ENCODE measurements at places on chromosomes 3 and 15.

DNA sequence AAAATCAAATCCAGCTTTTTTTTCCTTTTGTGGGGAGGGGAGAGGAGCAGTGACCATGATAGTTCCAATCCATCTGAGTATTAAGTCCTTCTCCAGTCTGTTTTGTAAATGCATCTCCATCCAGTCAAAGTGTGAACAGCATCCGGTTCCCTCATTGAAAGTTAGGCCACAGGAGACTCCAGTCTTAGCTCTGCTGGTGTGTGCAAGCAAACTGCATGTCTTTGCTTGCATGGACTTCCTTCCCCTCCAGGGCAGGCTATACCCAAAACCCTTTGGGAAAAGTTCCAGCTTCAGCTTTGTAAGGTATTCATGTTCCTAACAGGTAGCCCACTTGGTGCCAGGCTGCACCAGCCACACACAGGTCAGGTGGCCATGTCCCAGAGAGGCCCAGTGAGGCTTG is 3.1 kb upstream of the MAN2C1 start:
- DNase-seq, result no peak

GRCh38 chr3:119170821-119171220 is 2.6 kb upstream of the UPK1B start:
- DNase-seq, result no peak

DNA sequence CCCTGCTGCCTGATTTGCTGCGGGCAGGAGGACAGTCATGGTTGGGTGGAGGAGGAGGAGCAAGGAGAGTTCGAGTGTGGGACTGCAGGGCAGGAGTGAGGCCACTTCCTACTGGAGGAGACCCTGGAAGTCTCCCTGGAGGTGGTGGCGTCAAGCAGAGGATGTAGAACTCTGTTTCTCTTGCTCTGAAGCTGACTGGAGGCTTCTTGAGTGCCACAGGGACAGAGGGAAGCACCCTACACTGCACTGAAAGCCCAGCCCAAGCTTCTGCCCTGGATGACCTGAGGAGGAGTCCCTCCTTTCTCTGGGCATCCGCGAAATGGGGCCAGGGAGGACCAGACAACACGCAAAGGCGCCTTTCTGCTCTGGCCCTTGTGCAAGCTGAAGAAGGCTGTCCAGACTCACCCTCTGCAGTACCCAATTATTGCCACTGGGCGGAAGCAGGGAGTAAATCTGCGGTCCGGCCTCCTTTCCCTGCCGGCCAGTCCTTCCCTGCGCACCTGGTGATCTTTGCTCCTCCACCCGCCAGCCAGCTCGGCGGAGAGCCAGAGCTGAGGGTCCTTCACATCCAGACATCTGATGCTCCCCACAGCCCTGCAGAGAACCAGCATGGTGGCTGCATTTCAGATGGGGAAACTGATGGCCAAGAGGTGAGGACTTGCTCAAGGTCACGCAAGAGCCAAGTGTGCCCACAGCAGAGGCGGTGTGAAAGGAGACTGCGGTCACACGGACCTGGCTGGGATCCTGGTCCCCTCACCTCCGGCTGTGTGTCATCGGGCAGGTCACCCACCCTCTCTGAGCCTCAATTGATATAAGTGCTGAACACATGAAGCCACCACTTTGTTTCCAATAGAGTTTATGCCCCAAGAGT is 207.1 kb downstream of the TBC1D2B start:
- peak; percentile 7 for DNase-seq

- no peak for DNase-seq
Measured at GRCh38 chr15:48467801-48468200, 136.6 kb downstream of the DUT start.

- DNase-seq, result no peak
Measured at GRCh38 chr3:98513091-98513511, 9.6 kb downstream of the CLDND1 start.

GRCh38 chr15:68678746-68679145 is 100.0 kb downstream of the CORO2B start:
- no peak for DNase-seq

DNA sequence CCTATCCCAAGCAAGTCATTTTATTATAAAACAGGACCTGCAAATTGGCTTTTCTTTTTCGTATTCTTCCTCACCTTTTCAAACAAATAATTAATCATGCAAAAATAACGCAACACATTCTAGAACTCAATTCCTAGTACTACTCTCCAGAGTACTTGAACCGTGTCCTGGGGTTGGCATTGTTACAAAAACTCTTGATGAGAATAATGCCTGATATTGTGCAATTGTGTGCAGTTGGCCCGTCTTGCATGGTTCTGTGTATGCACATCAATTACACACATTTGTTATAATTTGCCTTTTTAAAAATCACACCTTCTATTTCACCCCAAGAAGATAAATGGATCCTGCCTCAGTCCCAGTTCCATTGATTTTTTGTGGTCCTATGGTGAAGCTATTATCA is 205.4 kb downstream of the EPHB1 start:
- DNase-seq, result no peak

- DNase-seq, result no peak
Measured at GRCh38 chr3:131077904-131078303, 51.2 kb downstream of the NEK11 start.

DNA sequence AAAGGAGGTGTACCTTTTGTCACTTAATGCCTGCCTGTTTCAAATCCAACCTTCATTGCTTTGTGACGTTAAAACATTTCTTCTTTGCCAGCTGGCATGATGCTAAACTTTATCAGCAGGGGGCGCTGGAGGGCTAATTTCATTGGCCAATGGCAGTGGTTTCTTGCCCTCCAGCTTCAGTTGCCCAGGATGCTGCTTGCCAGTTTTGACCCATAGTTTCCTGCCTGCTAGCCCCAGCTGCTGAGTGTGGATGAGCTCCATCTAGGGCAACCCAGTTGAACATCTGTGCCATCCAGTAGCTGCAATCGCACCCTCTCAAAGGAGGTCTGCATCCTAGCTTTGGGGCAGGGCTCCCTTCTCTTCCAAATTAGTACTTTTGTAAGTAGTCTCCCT is 22.1 kb downstream of the ACKR2 start:
- peak; percentile 46 for DNase-seq

- DNase-seq, result no peak
Measured at GRCh38 chr15:39641191-39641889, 60.5 kb downstream of the THBS1 start.

- DNase-seq, result no peak
Measured at GRCh38 chr3:131730581-131730980, 227.8 kb upstream of the MRPL3 start.

DNA sequence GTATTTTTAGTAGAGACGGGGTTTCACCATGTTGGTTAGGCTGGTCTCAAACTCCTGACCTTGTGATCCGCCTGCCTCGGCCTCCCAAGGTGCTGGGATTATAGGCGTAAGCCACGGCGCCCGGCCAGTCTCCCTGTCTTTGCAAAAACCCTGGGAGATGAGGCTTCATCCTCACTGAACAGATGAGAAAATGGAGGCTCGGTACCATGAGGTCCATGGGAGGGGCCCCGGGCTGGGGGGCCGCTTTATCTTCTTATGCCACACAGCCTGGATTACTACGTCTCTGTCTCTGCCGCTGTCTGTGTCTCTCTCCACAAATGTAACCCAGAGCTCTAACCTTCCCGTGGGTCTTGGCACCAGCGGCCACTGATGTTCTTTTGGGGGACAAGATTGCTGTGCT is 39.1 kb downstream of the ABTB1 start:
- DNase-seq, result no peak

- no peak for DNase-seq
Measured at GRCh38 chr3:46922871-46923558, 45.5 kb downstream of the PTH1R start.

DNA sequence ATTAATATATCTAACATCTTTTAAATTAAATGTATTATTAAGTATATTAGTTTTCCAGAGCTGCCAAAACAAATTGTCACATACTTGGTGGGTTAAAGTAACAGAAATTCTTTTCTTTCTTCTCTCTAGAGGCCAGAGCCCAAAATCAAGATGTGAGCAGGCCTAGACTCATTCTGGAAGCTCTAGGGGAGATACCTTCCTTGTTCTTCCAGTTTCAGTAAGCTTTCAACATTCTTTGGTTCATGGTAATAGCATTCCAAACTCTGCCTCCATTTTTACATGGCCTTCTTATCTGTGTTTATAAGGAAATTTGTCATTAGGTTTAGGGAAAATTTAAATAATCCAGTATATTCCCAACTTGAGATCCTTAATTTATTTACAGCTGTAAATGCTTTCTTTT is 1054.6 kb upstream of the GBE1 start:
- no peak for DNase-seq

- no peak for DNase-seq
Measured at GRCh38 chr3:37580237-37580636, 281.4 kb upstream of the CTDSPL start.

All from activated effector memory CD4-positive, alpha-beta T cell treated with Interleukin-2 at 50 U/mL for 16 hours (primary cell).